ENCODE measurements at places on chromosomes 5 and 9. TPM values are rescaled to one million over a fixed set of nuclear protein-coding genes. Genes with fewer than 3 reads are reported as not detected.

DNA sequence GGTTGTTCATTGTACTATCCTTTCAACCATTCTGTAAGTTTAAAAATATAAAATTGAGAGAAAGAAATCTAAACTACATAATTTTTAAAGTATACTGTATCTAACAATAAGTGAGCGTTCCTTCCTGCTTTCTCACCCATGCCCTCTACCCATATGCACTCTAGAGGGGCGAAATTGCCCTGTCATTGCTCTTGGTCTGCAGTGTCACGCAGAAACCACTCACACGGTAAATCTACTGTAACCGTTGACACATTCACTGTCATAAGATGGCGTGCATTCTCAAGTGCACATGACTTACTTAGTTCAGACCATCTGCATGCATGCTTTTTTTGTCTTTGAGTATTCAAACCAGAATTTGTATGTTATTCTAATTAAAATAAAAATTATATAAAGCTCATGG lies 55.7 kb upstream of the NIPBL start:
- DNase-seq = peak; percentile 76

DNA sequence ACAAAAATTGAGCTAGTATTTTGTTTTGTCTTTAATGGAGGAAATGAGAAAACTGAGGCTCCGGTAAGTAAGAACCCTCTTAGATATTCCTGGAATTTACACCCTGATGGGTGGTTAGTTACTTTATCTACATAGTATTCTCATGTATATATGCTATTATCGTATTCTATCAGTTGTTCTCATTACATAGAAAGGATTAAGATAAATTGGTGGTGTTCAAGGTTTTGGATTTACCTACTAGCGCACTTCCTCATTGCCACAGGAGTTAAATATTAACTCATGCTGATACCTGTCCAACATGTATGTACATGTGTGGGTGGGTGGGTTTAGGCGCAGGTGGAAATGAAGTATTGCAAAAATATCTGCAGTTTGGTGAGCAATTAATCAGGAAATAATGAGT lies 61.1 kb upstream of the IFNE start:
- no peak for DNase-seq

DNA sequence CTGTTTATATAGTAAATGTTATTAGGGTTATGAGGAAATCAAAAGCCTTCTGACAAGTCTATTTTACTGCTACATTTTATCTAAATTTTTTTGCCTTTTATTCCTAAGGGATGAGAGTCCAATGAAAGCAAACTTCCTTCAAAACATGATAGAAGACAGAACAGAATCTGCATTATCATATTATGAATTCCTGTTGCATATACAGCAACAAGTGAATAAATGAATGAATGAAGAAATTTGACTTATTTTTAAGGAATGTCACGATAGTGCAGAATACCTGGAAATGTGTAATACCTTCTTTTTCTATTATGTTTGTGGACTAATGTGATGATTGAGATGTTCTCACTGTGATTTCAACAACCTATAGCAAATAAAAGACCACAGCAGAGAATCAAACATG lies 13.5 kb upstream of the CAMLG start:
- no peak for DNase-seq

- DNase-seq = no peak
Measured at GRCh38 chr9:928363-929042, 48.0 kb upstream of the DMRT3 start.

DNA sequence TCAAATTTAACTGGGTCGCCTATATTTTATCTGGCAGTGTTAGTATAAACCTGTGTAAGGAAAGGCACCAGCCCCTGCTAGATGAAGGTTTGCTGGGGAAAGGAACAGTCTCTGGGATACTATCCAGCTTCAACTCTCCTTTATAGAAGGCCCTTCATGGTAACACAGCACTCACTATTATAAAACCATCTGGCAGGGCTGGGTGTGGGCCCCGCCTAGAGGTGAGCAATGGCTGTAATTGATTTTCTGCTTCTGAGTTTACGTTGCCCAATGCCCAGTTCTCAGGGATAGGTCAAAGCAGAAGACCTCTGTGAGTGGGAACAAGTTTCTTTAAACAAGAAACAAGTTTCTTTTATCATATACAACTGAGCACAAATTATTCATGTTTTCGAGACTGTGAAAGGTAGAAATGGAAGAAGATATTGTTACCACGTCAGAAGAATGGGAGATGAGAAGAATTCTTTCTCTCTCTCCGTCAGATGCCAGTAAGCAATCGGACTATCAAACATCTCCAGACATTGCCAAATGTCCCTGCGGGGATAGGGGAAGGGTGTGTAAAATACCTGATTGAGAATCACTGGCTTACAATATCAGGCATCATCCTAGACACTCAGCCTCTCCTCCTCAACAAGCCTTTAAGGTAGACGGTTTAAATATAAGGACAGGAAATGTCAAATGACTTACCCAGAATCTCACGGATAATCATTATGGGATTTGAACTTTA lies 205.9 kb downstream of the PDZD2 start:
- DNase-seq = no peak

DNA sequence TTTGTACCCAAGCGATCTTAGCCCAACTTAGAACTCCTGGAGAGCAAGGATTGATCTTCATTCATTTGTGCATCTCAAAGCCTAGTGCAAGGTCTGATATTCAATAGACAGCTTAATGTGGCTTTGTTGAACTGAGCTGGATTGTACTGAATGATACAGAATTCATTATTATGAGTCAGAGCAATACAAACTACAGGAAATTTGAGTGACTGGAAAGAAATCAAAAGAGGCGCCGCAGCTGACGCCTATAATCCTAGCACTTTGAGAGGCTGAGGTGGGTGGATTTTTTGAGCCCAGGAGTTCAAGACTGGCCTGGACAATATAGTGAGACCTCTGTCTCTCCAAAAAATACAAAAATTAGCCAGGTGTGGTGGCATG lies 58.6 kb downstream of the ENC1 start:
- DNase-seq = no peak

- no peak for DNase-seq
Measured at GRCh38 chr9:32991897-32992594, 9.4 kb downstream of the APTX start.

DNA sequence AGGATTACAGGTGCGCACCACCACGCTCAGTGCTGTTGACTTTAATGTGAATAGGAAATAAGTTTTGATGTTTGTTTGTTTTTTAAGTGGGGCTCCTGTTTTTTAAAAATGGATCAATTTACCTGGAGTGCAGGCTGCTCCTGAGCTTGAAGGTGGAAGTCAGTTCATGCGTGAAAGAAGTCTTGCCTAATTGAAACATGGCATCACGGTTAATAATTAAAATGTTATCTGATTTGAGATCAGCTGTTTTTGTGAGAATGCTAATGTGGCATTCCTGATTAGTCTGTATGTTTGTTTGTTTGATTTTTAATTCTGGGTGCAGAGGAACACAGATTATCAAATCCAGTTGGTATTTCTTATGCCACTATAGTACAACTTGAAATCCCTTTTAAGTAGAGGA lies 6.5 kb downstream of the SFXN1 start:
- no peak for DNase-seq

DNA sequence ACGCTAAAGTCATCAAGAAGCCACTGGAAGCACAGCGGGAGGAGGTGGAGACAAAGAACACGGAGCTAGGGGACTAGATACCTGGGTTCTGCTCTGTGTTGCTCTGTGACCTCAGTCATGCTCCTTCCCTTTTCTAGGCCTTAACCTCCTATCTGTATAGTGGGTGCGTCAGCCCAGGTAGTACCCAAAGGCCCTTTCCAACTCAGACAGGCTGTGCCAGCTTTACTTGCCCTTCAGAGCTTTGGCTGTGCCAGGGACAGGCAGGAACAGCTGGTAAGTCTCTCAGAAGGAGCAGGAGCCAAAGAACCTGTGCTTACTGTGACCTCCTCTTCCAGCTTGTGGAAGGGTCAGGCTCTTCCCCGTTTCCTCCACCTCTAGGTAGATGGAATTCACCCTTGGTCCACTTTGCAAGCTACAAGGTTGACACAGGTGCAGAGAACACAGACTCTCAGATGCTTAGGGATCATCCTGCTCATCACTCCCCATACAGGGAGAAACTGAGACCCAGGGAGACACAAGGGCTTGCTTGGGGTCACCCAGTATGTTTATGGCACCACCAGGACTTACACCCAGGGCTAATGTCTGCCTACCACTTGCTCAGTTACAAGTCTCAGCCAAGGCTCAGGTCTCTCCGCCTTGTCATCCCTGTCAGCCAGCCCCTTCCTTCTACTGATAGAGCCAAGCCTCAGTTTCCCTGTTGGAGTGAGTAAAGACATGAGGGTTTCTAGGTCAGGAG lies 1.7 kb downstream of the CCDC69 start:
- DNase-seq = no peak

STC2 gene
- 0.27 TPM for total RNA-seq

PCDHGB7 gene
- total RNA-seq = 2.2 TPM

DNA sequence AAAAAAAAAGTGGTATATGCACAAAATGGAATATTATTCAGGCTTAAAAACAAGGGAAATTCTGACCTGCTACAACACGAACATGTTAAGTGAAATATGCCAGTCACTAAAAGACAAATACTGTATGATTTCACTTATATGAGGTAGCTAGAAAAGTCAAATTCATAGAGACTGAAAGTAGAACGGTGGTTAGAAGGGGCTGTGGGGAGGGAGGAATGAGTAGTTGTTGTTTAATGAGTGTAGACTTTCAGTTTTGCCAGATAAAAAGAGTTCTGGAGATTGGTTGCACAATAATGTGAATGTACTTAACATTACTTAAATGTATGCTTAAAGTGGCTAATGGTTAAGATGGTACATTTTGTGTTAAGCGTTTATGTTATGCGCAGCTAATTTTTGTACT lies 79.5 kb upstream of the IL12B start:
- no peak for DNase-seq

DNA sequence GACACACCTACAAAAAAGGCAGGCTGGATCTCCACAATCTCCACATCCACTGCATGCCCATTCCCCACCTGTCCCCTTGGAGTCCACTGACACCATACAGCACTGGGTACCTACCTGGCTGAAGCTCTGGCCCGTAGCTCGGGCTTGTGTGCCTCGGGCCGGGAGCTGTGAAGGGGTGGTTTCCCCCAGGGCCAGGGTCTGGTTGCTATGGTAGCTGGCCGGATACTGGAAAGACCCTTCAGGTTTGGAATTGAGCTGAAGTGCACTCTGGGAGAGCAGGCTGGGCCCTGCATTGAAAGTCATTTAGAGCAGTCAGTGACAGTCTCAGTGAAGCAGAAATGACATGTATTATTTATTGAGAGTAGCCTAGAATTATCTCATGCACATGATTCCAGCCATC lies 507.3 kb downstream of the CTNND2 start:
- no peak for DNase-seq
